SK-N-SH (cell line): ENCODE measurements at places on chromosomes 3 and 15. TPM values are rescaled to one million over a fixed set of nuclear protein-coding genes. Genes with fewer than 3 reads are reported as not detected.

Gene HCN4
- not detected in 2 replicates for polyA plus RNA-seq

DNA sequence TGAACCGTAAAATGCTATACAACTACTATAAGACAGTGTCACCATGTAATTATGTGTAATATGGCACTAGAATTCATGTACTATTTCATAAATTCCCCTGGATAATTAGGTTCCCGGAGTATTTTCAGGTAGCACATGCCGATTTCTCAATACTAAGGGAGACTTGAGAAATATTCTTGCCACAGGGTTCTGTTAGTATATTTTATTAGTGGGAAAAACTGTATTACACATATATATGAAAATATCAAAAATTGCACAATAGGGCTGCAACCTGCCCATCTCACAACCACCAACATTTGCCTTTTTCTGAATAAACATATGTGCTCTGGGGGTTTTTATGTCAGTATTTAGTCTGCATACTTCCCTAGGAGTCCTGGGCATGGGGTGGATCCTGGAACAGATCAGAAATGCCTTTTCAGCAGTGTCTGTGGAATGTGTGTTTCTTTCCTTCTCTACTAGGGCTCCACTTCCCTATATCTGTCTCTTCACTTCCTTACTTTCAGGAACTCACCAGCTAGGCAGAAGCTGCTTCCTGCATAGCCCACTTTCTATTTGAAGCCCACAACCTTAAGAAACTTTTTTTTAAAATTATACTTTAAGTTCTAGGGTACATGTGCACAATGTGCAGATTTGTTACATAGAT is 87.5 kb downstream of the RPL39L start:
- no peaks in the 10 kb centered on the region for H3K27me3 ChIP-seq
- H3K4me1 ChIP-seq, result no peaks in the 10 kb centered on the region
- H3K4me3 ChIP-seq, result no peak overlapping the region

Gene PARP6
- polyA plus RNA-seq, result 57.7 and 76.6 TPM in 2 replicates

GRCh38 chr3:16739541-16740105 is 134.4 kb upstream of the DAZL start:
- no peaks in the 10 kb centered on the region for H3K4me1 ChIP-seq
- no peak for DNase-seq
- H3K36me3 ChIP-seq, result no peaks in the 10 kb centered on the region
- no peaks in the 10 kb centered on the region for H3K27me3 ChIP-seq

GRCh38 chr3:11774296-11774877 is 72.3 kb downstream of the TAMM41 start:
- DNase-seq, result peak; percentile 76
- peaks cover 2% of the 10 kb centered on the region for H3K36me3 ChIP-seq
- H3K4me3 ChIP-seq, result no peak overlapping the region
- no peaks in the 10 kb centered on the region for H3K27me3 ChIP-seq
- H3K4me1 ChIP-seq, result peaks cover 8% of the 10 kb centered on the region; the same call in 1 of the 2 replicates

DNA sequence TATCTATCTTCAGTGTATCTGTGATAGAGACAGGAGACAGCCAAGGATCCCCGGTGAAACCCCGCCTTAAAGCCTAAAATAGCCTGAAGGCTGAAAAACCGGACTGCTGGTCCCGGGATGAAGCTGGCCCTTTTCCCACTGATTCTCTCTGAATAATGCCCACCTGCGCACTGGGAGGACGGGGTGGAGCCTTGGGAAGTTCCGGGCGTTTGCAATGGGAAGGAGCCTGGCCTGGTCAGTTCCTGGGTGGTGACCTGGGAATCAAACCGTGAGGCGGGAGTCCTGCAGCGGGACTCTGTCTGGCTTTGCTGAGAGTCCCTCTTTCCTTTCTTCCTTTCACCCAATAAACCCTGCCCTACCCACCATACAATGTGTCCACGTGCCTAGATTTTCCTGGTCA is 157.9 kb downstream of the C3orf38 start:
- H3K4me3 ChIP-seq, result no peak overlapping the region
- no peaks in the 10 kb centered on the region for H3K36me3 ChIP-seq
- H3K4me1 ChIP-seq, result no peaks in the 10 kb centered on the region
- H3K27me3 ChIP-seq, result no peaks in the 10 kb centered on the region; the same call in 1 of the 2 replicates

DNA sequence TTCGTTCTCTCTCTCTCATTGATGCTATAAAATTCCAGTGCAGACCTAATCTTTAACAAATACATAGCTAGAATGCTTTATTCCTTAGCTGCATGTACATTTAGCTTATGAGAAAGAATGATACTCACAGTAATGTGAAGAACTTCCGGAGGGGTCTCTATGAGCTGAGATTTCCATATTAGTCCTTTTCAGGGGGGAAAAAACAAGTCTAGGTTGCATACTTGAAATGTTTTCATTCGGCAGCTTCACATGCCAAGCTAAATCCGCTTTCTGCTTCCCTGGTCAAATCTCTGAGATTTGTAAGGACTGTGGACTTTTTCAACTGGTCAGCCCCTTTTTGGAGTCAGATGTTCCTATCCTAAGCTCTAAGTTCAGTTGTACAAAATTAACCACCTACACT is 111.5 kb upstream of the COL8A1 start:
- H3K4me1 ChIP-seq, result no peaks in the 10 kb centered on the region
- DNase-seq, result no peak
- peaks cover 6% of the 10 kb centered on the region; the same call in 1 of the 2 replicates for H3K27me3 ChIP-seq
- H3K36me3 ChIP-seq, result no peaks in the 10 kb centered on the region
- no peak overlapping the region; the same call in 1 of the 2 replicates for H3K27ac ChIP-seq
